Activated CD4-positive, alpha-beta T cell treated with anti-CD3 and anti-CD28 coated beads for 24 hours (primary cell): ENCODE measurements at places on chromosomes 1 and 21.

DNA sequence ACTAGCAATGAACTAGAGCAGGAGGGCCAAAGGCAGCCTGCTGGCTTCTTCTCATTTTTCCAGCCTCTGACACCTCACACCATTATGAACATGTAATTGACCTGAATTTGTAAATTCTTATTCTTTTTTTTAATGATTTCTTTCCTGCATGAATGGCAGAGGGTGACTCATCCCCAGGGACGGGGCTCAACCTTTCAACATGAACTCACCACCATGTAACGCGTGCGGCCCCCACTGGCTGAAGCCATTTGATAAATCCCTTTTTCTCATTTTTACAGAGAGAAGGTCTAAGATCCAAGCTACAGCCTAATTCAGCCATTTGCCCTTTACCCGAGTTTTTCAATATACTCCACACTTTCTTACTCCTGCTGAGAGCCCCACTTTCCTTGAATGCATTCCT, 9.3 kb upstream of the ETS2 start:
- DNase-seq, result no peak

DNA sequence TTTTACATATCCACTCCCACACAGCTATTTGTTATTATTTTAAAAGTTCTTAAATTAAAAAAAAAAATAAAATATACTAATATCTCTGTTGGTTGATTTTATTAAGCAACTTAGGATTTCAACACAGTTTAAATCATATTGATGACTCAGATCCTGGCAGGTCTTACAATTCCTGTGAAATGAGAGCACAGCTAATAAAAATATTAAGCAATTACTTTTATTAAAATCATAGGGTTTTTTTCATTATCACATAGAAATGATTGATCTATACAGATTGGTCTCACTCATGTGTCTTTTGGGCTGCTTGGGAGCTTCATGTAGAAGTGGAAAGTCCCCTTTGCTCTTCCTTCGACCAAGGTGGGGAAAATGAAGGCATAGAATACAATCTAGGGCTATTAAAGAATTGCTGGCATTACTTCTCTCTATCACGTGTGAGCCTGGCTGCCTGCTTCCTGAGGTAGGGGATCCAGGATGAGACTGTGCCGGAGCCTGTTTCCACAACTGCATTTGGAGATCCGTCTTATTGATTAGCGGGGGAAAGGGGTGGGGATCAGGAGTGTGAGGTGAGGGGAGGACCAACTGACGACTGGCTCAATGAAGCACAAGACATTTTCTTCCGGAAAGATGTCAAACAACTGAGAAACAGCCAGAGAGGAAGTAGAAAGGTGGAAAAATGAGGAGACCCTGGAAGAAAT, 858.0 kb downstream of the USP25 start:
- no peak for DNase-seq

DNA sequence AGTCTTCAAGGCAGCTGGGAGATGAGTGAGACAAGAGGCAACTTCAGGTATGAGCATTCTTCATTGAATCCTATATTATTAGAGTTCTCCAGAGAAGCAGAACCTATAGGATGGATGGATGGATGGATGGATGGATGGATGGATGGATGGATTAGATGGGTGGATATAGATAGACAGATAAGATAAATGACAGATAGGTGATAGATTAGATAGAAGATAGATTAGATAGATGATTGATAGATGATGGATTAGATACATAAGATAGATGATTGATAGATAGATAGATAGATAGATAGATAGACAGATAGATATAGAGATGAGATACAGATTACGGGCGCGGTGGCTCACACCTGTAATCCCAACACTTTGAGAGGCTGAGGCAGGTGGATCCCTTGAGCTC, 43.2 kb upstream of the SPOCD1 start:
- no peak for DNase-seq

- no peak for DNase-seq
Observed at GRCh38 chr1:115275216-115275615, 62.8 kb downstream of the NGF start.

- no peak for DNase-seq
Observed at GRCh38 chr1:203282720-203283542, 22.4 kb upstream of the BTG2 start.

DNA sequence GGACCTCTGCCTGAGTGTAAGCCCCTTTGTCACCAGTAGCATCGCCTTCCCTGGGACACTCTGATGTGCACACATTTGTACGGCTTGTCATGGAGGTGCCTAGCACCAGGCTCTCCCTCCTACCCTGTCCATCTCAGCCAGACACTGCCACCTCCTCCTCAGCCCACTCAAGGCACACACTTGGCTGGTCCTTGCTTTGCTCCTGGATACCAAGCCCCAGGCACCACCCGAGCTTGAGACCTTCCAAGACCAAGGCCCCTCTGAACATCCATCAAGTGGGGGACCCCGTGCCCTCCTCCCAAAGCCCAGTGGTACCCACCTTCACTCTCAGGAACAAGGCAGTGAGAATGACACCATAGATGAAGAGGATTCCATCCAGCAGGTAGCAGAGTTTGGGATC, 78.0 kb downstream of the CD247 start:
- no peak for DNase-seq

- no peak for DNase-seq
Observed at GRCh38 chr21:30014886-30015285, 75.1 kb upstream of the GRIK1 start.

DNA sequence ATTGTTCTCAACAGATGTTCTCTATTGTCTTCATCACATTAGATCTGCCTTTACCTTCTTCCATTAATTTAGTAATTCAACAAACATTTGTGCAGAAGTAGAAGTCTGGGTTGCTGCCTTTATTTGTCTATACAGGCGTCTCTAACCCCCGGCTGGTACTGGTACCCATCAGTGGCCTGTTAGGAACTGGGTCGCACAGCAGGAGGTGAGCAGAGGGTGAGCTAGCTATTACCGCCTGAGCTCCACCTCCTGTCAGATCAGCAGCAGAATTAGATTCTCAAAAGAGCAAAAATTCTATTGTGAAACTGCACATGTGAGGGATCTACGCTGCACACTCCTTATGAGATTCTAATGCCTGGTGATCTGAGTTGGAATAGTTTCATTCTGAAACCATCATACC, 12.9 kb upstream of the EDEM3 start:
- no peak for DNase-seq
